ENCODE measurements at places on chromosomes 5 and 9.

GRCh38 chr5:18068826-18069225 lies 434.6 kb downstream of the TAF11L14 start:
- no peak for DNase-seq

- DNase-seq, result no peak
Measured at GRCh38 chr9:107630156-107630555, 140.6 kb upstream of the KLF4 start.

DNA sequence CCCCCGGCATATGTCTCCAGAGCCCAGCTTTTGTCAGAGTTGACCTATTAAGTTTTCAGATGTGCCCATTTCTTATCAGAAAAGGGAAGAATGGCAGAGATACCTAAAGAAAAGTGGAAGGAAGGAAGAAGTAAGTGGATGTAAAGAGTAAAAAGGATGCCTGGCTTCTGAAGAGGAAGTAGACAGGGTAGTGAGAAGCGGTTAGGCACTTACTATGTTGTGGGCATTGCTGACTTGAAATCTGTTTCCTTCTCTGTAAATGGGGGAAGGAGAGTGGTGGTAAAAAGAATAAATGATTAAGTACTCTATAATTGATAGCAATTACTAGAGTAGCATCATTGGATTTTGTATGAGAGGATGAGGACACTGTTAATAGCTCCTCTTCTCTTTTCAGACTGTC lies 9.9 kb downstream of the ANP32B start:
- no peak for DNase-seq

DNA sequence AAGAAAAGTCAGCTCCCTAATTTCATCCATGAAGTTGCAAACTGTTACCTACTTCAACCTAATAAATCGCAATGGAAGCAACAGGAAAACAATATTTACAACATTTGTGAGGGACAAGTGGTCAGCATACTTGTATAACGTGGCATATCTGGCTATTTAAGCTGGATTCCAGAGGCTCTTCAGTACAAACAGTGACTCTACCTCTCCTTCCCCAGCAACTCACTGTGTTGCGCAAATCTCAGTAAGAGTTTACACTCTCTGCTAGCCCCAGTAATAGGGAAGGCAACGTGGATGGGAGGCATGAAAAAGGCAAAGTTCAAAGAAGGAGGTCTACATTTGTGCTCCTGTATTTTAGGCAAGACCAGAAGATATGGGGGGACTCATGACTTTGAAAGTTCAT lies 18.9 kb upstream of the SEMA5A start:
- no peak for DNase-seq

DNA sequence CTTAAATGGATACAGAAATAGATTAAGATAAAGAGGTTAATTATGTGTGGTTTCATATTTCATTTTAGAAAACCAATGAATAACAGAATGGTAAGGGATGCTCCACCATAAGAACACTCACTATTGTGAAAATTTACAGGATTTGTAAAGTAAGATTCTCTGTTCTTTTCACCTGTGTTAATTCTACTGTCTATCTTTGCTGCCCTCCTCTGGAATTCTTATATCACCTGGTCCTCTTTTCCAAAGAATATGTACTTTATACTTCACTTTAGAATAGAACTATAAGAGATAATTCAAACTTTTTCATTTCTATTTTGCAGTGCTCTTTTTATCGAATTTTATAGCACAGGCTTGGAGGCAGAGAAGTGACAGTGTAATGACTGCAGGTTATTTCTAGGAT lies 213.4 kb downstream of the LURAP1L start:
- DNase-seq, result no peak

DNA sequence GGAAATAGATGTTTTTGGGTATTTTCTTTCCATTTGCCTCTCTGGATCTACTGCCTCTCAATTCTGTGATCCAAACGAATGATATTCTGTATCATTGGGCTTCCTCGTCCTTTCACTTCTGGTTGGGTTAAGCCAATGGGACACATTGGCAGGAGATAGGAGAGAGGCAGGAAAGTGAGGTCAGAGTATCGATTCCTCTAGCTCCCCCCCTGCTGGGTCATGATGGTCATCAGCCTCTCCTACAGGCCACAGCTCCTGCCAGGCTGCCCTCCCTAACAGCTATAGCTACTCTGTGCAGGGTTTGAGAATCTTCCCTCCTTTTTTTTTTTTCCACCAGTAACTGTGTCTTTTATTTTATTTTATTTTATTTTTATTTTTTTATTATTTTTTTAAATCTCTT lies 39.4 kb downstream of the APBA1 start:
- no peak for DNase-seq

- peak; percentile 71 for DNase-seq
Measured at GRCh38 chr9:129278391-129279237, 100.6 kb upstream of the IER5L start.

DNA sequence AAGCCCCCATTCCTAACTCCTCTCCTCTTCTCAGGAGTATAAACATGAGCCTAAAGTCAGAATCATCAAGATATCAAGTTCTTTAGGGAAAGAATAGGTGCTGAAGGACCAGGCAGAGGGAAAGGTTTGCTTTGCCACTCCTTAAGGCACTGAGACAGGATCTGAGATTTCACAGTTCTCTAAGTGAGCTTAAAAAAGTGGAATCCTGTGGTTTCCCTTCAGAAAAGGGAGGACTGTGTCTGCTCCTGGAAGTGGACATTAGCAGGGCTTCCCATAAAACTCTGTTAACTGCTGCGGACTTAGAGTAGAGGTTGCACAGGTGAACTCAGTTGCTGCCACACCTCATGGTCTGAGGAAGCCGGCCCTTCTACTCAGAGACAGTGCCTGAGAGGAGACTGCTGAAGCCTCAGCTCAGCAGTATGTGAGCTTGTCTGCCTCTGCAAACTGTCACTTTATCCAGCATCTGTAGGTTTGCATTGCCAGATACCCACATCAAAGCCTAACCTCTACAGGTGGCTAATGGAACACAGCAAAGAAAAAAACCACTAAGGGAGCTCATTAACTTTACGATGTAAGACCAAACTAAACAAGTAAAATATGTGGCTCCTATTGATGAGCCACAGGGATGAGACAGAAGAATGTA lies 42.9 kb downstream of the RIC1 start:
- no peak for DNase-seq

GRCh38 chr9:103397868-103398600 lies 402.9 kb downstream of the CYLC2 start:
- DNase-seq, result no peak

DNA sequence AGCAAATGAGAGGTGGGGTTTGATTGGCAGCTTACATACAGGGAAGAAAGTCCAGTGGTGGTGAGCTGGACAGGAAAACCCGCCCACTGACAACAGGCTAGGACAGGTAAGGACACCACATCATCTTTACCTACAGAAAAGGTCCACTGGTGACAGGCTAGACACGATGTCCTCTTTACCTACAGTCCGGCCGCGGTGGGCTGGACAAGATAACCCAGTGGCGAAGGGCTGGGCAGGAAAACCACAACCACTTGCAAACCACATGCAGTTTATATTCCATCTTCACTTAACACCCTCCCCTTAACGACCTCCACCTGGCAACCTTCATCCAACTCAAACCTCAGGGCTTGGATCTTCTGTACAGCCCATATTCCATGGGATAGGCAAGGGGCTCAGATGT lies 5.0 kb upstream of the NIPAL4 start:
- no peak for DNase-seq

GRCh38 chr5:115666023-115666422 lies 40.2 kb upstream of the TMED7 start:
- DNase-seq, result no peak

DNA sequence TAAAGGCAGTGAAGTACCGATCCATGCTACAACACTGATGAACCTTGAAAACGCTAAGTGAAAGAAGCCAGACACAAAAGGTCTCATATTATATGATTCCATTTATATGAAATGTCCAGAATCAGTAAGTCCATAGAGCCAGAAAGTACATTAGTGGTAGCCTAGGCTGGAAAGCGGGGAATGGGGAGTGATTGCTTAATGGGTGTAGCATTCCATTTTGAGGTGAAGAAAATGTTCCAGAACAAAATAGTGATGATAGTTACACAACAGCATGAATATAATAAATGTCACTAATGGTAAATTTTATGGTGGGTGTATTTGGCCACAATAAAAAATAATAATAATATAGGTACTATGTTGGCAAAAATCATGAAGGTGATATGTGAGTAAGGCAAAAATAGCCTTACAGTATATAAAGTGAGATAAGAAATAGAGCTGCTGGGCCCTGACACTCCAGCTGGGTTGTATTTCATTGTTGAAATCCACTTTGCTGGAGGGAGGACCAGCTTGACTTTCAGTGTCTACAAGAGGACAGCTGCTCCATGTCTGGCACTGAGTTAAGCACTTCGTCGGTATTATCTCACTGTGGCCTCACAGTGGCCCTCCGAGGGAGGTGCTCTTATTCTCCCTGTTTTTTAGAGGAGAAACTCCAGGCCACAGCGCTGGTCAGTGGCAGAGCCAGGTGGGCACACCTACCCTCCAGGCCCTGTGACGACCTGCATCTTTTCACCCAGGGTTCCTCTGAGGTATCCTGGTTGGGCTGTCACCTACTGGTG lies 22.4 kb upstream of the ANGPTL2 start:
- DNase-seq, result no peak

DNA sequence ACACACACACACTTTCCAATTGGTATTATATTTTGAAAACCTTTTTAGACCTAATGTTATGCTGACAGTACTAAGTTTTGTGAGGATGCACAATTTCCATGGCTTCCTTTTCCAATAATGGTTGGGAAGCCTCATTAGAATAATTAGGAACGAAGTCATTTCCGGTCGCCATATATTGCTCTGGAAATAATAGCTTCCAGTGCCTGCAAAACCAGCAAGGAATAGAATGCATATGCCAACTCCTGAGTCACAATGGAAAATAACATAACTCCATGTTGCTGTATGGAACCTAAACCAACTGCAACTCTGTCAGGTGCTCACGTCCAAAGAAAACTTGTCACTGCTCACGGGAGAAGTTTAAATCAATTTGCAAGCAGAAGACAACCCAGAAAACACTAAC lies 222.0 kb downstream of the EBF1 start:
- no peak for DNase-seq

DNA sequence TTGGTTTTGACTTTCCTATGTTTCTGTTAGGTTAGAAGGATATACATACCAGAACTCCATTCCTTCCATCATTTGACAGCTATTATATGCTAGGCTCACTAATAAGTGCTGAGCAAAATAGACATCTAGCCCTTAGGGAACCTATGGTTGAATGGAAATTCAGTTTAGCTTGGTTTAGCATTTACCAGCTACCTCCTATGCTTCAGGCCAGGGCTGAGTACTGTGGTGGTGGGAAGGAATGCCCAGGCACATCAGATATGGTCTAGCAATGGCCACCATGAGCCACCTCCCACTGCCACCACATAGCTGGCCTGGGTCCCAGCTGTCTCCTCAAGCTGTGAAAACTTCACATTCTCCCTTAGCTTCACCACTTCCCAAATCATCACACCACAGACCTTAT lies 89.4 kb downstream of the SPOCK1 start:
- no peak for DNase-seq

DNA sequence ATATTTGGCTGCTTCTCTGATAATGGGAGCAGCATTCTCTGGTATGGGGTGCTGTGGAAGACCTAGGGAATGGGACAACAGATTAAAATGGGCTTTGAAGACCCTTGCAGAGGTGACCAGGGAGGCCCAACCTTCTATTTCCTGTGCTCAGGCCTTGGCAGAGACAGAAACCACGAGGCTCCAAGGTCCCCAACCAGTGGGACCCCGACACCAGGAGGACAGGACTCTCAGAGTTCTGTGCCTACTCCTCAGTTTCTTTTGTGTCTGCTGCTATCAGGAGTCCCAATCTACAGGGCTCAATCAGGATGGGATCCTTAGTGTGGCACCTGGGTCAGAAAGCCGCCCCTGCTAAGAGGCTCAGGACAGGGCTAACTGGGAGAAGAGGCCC lies 29.3 kb downstream of the CSF2 start:
- DNase-seq, result no peak
